T-helper 2 cell (primary cell): ENCODE measurements at places on chromosomes 7 and 10.

GRCh38 chr7:2632733-2633537 lies 1.1 kb downstream of the TTYH3 start:
- no peak for DNase-seq

DNA sequence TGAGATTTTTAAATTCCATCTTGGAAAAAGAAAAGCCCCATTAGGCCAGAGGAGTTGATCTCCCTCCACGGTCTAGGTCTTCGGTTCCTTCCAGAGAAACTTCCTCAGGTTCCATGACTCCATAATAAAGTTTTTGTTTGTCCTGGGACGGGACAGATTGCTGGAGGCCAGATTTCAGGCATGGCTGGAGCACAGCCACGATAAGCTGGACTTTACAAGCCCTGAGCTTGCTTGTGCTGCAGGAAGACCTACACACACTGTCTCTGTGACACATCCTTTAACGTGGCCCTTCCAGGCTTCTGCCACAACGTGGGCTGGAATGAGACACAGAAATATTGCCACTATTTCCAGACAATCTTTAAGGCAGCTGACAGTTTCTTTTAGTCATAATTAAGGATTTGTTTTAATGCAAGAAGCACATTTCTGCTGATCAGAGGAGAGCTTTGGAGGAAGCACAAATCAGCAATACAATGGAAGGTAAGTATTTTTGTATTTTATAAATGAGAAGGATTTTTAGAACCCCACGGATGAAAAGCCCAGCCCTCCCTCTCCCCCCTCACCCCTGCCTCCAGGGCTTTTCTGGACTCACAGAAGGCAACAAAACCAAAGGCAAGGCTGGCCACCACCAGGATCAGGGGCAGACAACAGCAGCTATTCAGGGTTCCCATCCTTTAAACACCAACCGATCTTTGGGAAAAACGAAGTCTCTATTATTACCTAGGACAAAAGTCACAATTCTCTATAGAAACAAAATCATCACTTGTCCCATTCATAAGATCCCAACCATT lies 6.5 kb downstream of the CTBP2 start:
- no peak for DNase-seq

GRCh38 chr10:50387007-50387731 lies 135.9 kb upstream of the ASAH2 start:
- DNase-seq = no peak

- no peak for DNase-seq
Observed at GRCh38 chr10:12774204-12774894, 227.2 kb downstream of the CCDC3 start.

GRCh38 chr7:108158776-108159175 lies 28.6 kb upstream of the LAMB4 start:
- no peak for DNase-seq
